NCI-H526 (cell line): ENCODE measurements at places on chromosomes 7 and 10.

DNA sequence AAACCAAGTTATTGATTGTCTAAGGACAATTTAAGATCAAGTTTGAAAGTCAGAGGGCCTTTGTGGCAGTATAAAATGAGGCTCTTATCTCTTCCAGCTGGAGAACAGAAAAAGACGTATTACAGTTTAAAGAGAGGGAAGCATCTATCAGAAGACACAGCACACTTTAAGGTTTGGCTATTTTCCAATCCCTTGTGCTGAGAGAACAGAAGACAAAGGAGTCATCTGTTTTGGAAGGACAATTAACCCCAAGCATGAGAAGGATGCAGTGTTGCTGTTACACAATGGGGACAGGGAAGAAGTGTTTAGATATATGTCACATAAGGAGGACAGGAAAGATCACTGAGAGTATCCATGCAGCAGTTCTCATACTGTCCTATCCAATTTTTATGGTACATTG is 1224.2 kb upstream of the SORCS1 start:
- no peak for DNase-seq

DNA sequence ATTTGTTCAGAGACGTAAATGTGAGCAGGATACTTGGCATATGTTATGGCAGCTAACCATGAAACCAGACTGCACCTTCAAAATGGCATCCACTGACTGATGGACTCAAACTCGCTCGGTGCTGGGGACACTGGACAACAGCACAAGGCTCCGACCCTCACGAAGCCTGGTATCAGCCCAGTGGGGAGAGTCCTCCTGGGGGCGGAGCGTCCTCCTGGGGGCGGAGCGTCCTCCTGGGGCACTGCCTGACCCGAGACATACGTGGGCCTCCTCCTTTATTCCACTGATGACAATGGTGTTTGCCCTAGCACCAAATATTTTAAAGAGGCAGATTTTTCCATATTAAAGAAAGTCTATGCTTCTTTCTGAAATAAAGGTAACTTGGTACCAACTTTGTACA is 39.5 kb downstream of the ESYT2 start:
- no peak for DNase-seq

GRCh38 chr10:117656385-117657367 is 114.1 kb downstream of the EMX2 start:
- DNase-seq = no peak

DNA sequence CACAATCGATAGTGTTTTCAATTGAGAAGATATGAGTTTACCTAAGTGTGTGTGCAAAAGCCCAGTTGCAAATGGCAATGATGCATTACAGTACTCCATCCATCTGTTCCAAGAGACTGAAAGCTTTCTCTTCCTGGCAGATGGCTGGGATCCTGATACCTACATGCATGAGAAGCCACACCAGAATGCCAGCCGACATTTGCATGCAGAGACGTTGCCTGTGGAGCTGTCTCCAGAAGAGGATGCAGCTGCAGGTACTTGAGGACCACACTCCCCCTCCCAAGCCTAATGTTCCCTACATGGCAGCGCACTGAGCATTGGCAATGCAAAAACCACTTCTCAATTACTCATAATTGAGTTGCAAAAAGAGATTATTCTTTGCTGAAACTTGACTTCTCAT is 332.1 kb downstream of the WDR11 start:
- DNase-seq = peak; percentile 78

- no peak for DNase-seq
Observed at GRCh38 chr7:82757-83155, 109.6 kb upstream of the FAM20C start.

DNA sequence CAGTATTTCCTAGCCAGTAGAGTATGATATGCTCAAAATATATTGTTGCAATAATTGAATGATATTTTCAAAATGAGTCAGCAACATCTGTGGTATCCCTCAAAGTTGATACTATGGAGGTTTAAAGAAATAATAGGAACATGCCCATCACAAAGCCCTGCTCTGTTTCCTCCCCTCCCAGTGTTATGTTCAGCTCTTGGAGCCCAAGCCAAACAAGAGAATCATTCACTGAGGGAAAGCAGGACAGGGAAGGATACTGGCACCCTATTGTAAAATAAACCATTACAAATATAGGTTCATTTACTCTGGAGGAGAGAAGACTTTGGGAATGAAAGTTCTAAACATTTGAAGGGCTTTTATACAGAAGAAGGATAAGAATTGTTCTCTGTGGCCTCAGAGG is 37.6 kb downstream of the SORCS3 start:
- DNase-seq = no peak

DNA sequence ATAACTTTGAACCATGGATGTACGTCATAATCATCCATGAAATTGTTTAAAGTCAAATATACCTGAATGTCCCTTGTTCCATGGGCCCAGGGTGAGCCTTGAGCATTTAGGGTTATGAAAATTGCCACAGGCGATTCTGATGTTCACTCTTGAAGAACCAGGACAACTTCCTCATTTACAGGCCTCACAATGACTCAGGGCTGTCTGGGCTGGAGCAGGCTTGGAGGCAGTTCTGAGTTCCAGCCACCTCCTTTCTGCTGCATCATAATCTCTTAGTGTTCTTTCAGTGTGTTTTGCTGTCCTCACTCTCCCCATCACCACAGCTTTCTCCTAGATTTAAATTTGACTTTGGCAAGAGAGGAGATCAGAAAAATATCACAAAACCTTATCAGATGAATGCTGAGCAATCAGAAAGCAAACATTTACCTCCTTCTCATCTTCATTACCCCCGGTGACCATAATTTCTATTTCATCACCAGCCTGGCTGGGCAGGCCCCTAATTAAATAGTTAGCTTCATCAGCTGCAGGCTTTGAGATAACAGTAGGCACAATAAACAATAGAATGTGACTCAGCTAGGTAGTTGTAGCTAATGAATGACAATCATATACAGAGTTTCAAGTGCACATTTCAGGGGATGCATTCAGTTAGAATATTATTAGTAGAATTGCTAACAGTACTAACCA is 571.0 kb downstream of the SH2D4B start:
- no peak for DNase-seq

- no peak for DNase-seq
Observed at GRCh38 chr7:37462138-37462537, 13.5 kb upstream of the ELMO1 start.

GRCh38 chr7:15463801-15464666 is 97.8 kb downstream of the AGMO start:
- DNase-seq = no peak

- no peak for DNase-seq
Observed at GRCh38 chr10:63253040-63253439, 119.9 kb downstream of the NRBF2 start.

- no peak for DNase-seq
Observed at GRCh38 chr10:119658274-119658673, 7.1 kb downstream of the BAG3 start.

DNA sequence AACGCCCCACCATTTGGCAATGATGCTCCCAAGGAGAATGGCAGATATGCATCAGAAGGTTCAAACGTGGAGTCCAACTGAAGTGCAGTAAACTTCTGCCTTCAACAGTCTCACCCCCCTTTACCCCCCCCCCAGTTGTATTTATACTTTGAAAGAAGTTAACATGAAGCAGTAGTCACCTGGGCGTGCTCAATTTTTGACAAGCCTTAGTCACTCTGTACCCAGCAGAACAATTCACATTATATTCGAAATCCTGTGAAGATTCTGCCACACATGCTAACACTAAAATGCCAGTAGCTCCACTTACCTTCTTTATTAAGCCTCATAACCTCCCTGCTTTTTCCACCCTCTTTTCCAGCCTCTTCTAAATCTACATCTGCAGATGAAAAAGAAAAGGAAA is 894 bp downstream of the ATXN7L1 start:
- DNase-seq = no peak

- peak; percentile 66 for DNase-seq
Observed at GRCh38 chr7:145036604-145037405, 201.0 kb upstream of the TPK1 start.

DNA sequence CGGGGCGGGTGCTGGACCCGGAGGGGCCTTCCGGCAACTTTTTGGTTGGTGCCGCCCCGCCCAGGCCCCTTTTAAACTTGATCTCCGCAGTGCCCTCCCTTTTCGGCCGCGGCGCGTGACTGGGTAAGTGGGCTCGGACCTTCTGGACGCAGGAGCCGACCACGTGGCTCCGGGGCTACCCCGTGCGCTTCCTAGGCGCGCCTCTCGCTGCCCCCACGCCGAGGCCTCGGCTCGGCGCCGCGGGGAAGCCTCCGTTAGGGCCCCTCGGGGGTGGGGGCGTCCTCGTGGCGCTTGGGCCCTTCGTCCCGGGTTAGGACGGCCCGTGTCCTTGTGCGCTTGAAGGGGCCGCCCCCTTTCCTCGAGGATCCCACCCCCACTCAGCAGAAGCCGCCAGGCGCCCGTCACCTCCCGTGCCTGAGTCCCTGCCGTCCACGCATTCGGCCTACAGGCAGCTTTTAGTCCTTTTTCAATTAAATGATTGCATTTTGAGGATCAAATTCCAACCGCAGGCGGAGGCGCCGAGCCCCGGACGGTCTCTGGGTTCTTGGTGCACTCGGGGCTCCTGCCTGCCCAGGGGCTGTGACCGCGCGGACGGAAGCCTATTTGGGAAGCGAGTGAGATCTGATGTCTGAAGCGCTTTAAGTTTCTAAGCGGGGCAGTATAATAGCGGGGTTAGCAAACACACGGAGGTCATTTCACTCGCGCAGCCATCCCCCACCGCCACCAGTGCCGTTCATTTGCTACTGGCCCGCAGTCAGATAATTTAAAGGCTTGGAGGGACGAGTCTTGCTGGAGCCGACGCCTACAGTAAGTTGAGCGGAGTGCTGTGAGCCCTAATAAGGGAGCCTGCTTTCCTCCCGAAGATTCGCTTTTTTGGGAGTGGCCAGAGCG is 31.8 kb upstream of the TOMM7 start:
- no peak for DNase-seq

DNA sequence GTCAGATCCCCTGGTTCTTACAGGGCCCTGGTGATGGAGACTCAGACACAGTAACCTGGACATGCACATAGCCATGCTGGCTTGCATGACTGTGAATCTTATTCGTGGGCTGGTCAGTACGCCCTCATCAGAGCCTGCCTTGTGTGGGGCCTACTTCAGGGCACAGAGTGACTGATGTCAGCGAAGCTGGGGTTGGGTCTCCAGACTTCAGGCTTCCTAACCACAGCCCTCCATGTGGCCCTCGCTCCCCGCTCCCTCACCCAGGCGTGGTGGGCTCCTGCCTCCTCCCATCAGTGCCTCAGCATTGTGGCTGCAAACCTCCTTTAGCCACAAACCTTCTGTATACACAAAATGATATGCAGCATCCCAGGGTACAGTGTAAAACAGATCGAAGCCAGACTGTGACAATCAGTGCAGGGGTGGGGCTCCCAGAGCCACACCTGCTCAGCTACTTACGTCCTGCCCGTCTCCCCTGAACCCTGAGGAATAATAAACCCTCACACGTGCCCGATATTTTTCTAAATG is 7.1 kb upstream of the C10orf105 start:
- no peak for DNase-seq

- no peak for DNase-seq
Observed at GRCh38 chr7:29359482-29360093, 165.0 kb downstream of the CHN2 start.
